ENCODE measurements at places on chromosomes 11 and 22.

- no peak for DNase-seq
Observed at GRCh38 chr11:11044137-11044855, 186.4 kb upstream of the ZBED5 start.

GRCh38 chr11:132409573-132410355 is 1039.3 kb downstream of the NTM start:
- no peak for DNase-seq

GRCh38 chr11:111409915-111410314 is 30.8 kb upstream of the POU2AF1 start:
- DNase-seq = no peak

- no peak for DNase-seq
Observed at GRCh38 chr11:2002042-2002776, 4.6 kb upstream of the H19 start.

DNA sequence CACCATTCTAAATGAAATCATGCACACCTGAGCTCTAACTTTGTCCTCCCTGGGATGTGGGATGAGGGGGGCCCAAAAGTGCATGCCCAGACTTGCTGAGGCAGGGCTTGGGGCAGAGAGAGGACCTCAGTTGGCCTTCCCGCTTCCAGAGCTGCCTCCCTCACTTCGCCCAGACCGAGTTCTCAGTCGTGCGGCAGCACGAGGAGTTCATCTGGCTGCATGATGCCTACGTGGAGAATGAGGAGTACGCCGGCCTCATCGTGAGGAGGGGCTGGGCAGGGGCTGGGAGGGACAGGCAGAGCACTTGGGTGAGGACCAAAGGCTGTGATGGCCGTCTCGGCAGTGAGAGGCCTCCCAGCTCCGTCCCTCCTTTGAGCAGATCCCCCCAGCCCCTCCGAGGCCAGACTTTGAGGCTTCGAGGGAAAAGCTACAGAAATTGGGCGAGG is 8.2 kb downstream of the CFL1 start:
- DNase-seq = no peak

Measured in stimulated activated CD8-positive, alpha-beta memory T cell treated with anti-CD3 and anti-CD28 coated beads, Interleukin-15, amount 100 ng/mL, for 24 hours (primary cell).